ENCODE measurements at places on chromosomes 11 and 22.

- no peak for DNase-seq
These were observed 6.5 kb downstream of the ASCL2 start for GRCh38 chr11:2263724-2264360.

GRCh38 chr11:65417702-65418430, 4.7 kb upstream of the NEAT1 start:
- peak; percentile 72 for DNase-seq

DNA sequence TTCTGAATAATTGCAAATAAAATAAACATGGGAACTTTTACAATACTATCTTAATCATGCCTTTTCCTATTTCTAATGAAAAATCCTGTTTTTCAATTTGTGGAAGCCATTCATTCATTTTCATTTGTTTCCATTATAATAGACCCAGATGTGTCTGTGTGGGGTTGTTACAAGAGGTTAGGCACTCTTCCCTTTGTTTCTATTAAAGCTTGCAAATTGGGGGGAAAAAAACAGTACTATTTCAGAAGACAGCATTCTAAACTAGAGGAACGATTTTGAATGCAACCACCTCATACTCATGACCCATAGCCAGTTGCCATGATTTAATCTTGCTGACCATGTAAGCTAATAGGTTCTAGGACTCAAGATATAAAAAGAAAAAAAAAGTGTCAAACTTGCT, 175.5 kb downstream of the SOX6 start:
- no peak for DNase-seq

DNA sequence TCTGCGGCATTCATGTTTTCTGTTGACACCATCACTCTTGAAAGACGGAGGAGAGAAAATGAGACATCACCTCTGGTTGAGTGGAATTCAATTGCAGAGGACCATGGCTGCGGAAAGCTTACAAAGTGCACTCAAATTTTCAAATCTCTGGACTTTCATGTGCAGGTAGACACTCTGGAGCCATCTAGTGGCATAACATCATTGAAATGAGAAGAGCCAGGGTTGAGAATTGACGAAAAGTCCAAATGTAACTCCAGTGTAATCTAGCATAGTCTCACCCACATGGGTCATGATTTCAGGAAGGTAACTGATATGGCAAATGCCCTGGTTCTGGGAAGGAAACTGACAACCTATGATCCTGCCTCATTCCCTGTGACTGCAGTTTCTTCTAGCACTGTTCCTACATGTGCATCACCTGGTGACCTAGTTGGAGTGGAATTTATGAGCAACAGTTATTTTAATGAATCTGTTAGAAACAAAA, 687.8 kb downstream of the KCNA4 start:
- DNase-seq: no peak

GRCh38 chr11:103923451-103923931, 112.9 kb upstream of the DDI1 start:
- DNase-seq: no peak

Data from naive B cell (primary cell).